Esophagus muscularis mucosa (tissue), 4 donors: ENCODE measurements at places on chromosomes 3 and 15. TPM values are rescaled to one million over a fixed set of nuclear protein-coding genes. Genes with fewer than 3 reads are reported as not detected.

DNA sequence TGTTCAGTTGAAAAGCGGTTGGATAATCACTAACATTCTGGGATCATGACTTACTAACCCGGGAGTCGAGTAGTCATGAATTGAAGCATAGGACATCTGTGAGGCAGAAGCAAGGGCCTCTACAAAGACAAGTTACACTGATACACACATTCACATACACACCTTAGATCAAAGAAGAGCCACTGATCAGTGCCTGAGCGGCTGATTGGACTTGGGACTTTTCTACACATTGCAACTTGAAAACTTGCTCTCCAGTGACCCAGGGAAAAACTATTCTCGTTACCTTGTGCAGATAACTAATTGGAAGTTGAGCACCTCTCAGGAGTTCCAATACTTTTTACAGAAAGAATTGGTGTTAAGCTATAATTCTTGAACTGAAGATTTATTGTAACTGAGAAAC is 206.0 kb downstream of the CDIN1 start:
- DNase-seq = no peak

DNA sequence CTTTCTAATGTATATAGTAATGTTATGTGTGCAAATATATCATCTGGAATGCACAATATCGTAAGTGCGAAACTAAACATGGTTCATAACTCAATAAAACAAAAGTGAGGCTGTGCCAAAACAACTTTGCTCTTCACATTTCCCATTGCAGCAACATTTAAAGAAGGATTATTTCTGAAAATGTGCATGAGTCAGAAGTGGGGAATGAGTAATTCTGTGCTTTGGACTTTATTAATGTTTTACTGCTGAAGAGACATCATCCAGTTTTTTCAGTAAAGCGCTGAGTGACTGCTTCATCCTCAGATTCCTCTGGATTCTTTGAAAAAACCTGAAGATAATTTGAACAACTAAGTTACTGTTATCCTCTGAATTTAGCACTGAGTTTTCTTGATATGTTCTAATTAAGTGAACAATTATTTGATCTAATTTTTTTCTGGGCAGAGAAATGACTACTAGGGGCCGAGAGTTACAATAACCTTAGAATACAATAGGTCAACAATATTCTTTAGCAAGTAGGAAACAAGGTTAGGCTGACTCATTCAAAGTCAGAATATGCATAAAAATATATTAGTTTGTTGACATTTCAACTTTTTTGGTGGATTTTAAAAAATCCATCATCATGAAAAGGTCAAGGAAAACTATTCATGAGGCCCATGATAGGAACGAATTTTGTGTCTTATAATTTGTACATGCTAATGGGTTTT is 20.0 kb upstream of the PLCL2 start:
- no peak for DNase-seq

- DNase-seq = no peak
Measured at GRCh38 chr15:70741677-70742293, 21.6 kb downstream of the UACA start.

- no peak for DNase-seq
Measured at GRCh38 chr3:122991236-122991985, 36.2 kb downstream of the SEMA5B start.

DNA sequence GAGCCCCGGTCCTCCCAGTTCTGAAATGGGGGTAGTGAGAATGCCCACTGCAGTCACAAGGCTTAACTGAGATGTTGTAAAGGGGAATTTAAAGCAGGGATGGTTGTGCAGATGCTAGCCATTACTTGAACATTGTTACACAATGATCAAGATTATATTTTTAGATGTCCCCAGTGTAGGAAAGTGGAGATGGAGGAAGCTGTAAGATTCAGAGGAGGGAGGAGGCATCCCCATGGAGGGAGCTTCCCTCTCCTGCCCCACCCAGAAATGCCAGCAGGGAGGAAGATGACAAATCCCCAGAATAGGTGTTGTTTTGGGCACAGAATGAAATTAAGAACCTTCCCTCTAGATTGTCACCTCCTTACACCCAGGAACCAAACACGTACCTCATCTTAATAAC is 46.1 kb downstream of the EFCAB12 start:
- DNase-seq = no peak

GRCh38 chr3:153247331-153248330 is 85.6 kb downstream of the RAP2B start:
- no peak for DNase-seq

GRCh38 chr3:165459111-165459510 is 262.9 kb upstream of the SLITRK3 start:
- no peak for DNase-seq

DNA sequence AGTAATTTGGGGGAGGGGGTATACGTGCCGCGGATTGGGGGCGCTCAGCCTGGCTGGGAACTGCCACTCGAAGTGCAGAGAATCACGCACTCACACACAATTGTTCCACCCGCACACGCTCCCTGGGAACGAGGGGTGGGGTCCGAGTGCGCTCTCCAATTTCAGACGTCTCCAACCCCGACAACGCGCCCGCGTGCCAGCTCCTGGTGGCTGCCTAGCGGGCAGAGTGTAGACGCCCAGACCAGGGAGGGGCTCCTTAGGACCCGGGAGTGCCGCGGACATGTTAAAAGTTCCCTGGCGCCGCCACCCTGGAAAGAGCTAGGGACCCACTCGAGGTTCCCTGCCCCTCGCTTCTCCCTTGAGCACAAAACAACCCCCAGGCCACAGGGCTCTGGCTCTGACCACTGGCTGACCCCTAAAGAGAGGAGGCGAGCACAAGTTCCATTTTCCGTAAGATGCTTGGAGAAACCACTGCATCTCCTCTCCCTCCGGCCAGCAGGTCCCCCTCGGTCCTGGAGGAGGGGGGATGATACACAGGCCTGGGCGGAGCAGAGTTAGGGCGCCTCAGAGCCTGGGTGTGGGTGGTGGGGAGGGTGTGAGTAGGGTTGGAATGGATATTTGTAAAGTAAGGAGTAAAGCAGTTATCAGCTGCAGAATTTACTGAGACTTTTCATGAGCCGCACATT is 894 bp upstream of the ANKRD63 start:
- no peak for DNase-seq

GRCh38 chr15:88699861-88700260 is 61.0 kb downstream of the ISG20 start:
- DNase-seq = no peak

- no peak for DNase-seq
Measured at GRCh38 chr3:121111914-121112612, 204.1 kb downstream of the STXBP5L start.

DNA sequence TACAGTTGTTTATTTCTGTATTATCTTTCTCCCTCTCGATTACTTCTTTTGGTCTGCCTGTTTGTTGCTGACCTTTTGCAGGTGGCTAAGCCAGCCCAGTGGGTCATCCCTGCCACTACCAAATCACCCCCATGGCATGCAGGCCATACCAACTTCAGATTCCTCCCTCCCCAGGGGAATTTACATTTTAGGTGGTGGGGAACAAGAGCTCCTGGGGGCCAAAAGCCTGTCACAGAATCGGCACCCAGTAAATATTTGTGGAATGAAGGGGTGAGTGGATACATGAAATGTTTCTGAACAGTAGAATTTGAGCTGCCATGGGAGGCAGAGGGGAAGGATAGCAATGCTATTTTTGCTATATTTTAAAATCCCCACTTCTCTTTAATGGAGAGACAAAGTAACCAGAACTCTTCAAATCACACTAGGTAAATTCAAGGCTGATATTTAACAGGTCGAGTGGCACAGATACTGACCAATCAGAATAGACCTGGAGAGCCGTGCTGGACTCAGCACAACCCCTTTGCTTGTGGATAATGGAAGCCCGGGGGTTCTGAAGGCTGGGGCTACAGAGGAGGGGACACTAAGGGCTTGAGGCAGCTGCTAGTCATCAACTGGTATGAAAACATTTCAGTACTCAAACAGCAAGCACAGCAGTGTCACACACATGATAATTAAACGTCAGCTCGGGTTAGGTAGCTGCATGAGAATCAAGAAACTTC is 54.3 kb upstream of the SMAD3 start:
- peak; percentile 45 for DNase-seq

DNA sequence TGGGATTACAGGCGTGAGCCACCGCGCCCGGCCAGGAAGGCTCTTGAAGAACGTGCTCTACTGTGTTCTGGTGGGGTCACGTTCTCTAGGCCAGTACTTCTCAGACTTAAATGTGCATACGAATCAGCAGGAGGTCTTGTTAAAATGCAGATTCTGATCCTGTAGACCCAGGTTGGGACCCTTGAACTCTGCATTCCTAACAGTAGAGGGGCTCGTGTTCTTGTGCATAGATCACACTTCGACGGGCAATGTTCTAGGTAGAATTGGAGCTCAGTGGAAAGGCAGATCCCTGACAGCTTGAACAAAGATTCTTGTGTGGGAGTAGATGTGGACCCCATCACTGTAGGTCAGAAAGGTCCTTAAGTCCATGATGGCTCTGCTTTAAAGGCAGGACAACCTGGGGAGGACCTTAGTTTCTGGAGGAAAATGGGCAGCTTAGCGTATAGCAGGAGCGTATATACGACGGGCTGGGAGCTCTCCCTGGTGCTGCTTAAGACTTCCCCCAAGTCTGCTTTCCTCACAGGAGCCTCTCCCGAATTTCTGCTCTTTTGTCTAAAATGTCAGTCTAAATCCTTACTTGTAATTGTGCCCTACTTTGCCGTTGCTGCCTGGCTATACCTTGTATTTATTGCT is 16.9 kb upstream of the FAM81A start:
- DNase-seq = no peak

- no peak for DNase-seq
Measured at GRCh38 chr3:25604107-25604805, 60.5 kb downstream of the TOP2B start.

- no peak for DNase-seq
Measured at GRCh38 chr3:73228437-73228836, 167.0 kb downstream of the EBLN2 start.

GRCh38 chr3:74267588-74268184 is 346.8 kb downstream of the CNTN3 start:
- DNase-seq = no peak

- peak; percentile 31 for DNase-seq
Measured at GRCh38 chr3:16147220-16147994, 27.1 kb upstream of the GALNT15 start.

GRCh38 chr15:27714675-27715074 is 384.4 kb downstream of the OCA2 start:
- DNase-seq = no peak

- DNase-seq = no peak
Measured at GRCh38 chr3:102536456-102536855, 101.6 kb downstream of the ZPLD1 start.

The TRAT1 gene
- not detected for total RNA-seq

The ZNF80 gene
- total RNA-seq = not detected

The PLA2G4E gene
- total RNA-seq = not detected

The CCR3 gene
- not detected for total RNA-seq

The GOLGA8J gene
- not detected for total RNA-seq

The C3orf18 gene
- 13.6 TPM for total RNA-seq

The SEMA3F gene
- total RNA-seq = 30.3 TPM

The ZPLD1 gene
- not detected for total RNA-seq

The SAMD7 gene
- not detected for total RNA-seq

The TLR9 gene
- not detected for total RNA-seq

The SGO1 gene
- total RNA-seq = not detected

The SENP8 gene
- total RNA-seq = 2.0 TPM

The CLDND1 gene
- total RNA-seq = 84.6 TPM

The MRPS22 gene
- 45.9 TPM for total RNA-seq
